Fibroblast of gingiva (primary cell): ENCODE measurements at places on chromosomes 3 and 15.
A peak's percentile ranks its signal among the peaks of the same experiment; 100 is the strongest.

DNA sequence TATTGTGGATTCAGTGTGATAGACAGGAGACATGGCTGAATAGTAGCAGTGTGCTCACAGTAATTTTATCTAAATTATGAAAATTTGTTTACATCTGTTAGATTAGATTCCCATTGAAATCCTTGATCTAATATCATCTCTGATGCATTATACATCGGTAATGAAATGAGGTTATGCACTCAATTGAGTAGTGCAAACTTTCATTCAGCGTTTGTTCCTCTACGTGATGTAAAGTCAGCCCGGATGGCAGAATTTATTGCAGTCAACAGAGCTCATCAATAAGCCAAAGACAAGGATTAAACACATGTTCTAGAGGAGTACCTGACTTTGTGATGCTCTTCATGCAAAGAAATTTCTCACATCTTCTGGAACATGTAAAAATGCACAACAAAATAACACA, 549.2 kb downstream of the GOLGA6L6 start:
- DNase-seq = no peak

- no peak for DNase-seq
Measured at GRCh38 chr15:68594533-68595259, 15.9 kb downstream of the CORO2B start.

DNA sequence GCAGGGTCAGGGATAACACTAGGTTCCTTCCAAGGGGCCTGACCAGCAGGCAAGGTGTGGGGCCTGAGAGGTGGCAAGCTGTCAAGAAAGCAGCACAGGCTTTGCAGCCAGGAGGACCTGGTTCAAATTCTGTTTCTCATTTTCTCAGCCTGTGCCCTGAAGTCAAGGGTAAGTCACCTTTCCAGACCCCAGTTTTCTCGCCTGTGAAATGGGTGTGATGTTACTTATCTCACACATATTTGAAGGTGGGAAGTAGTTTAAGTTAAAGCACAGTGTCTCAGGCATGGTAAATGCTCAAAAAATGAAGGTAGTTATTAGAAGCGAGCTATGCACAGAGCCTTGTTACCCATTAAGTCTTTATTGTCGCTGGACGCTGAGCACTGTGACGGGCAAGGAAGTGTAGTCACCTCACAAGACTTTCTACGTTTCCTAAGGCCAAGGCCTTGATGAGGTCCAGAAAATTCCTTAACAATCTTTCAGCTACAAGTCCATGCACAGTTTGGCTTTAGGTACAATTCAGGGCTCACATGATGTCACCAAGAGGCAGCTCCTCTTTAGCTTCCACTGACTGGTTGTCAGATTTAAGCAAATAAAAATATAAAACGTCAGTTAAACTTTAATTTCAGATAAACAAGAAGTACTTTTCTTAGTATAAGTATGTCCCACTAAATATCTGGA, 522.6 kb upstream of the PROK2 start:
- no peak for DNase-seq

GRCh38 chr3:152277198-152277597, 8.5 kb downstream of the MBNL1 start:
- no peak for DNase-seq

GRCh38 chr3:43273416-43273815, 12.9 kb upstream of the SNRK start:
- no peak for DNase-seq

GRCh38 chr3:156711113-156711512, 36.7 kb downstream of the TIPARP start:
- DNase-seq = no peak

DNA sequence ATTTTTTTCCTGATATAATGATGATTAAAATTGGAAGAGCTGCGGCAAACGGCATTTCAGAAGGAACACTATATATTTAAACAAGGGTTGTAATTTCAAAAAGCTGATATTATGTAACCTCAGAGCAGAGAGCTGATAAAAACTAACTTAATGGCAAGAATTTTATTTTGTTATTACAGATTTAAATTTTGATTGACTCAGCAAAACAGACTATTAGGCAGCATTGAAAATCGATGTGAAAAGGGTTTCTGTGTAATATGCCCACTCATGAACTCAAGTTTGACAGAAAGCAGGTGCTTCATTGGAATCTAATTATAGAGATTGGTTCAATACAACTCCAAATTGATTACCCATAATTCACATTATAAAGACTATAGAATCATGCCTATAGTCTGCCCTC, 24.9 kb upstream of the LRIG1 start:
- no peak for DNase-seq

DNA sequence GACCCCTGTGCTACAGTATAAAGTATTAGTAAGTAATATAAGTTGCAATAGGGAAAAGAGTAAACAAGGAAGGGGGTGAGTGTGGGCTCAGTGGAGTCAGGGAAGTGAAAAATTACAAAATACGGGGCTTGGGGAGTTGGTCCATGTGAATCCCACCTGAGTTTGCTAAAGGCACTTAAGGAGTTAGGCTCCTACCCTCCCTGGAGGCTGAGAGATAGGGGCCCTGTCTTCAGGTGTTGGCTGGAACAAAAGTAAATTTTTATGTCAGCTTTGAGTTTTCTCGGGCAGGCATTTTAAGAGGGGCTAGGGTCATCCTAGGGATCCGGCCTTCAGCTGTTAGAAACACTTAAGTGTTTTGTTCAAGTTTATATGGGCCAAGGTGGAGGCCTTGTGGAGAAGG, 8.2 kb downstream of the TRPC1 start:
- DNase-seq = no peak

DNA sequence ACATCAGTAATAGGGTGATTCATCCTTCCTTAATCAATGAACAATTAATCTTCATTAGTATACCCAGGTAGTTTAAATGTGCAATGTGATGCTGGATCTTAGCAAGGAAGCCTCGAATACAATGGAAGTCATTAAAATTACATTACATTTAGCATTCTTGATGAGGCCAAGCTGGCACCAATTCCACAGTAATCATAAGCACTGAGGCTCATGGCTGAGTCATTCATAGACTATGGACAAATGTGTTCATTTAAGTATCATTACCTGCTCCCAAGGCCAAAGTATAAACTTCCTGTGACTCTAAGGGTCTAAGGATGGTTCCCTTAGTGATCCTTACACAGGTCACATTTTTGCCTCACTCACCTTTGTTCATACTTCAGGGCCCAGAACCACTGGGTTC, 266.4 kb upstream of the CDIN1 start:
- no peak for DNase-seq

DNA sequence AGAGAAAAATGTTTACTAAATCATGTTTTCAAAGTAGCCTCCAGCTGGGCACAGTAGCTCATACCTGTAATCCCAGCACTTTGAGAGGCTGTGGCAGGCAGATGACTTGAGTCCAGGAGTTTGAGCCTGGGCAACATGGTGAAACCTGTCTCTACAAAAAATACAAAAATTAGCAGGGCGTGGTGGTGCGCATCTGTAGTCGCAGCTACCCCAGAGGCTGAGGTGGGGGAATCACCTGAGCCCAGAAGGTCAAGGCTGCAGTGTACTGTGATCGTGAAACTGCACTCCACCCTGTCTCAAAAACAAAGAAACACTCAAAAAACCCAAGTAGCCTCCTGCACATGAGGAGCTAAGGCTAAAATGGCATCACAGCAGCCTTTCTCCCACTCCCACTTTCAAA, 1.6 kb upstream of the PPIB start:
- DNase-seq = no peak

DNA sequence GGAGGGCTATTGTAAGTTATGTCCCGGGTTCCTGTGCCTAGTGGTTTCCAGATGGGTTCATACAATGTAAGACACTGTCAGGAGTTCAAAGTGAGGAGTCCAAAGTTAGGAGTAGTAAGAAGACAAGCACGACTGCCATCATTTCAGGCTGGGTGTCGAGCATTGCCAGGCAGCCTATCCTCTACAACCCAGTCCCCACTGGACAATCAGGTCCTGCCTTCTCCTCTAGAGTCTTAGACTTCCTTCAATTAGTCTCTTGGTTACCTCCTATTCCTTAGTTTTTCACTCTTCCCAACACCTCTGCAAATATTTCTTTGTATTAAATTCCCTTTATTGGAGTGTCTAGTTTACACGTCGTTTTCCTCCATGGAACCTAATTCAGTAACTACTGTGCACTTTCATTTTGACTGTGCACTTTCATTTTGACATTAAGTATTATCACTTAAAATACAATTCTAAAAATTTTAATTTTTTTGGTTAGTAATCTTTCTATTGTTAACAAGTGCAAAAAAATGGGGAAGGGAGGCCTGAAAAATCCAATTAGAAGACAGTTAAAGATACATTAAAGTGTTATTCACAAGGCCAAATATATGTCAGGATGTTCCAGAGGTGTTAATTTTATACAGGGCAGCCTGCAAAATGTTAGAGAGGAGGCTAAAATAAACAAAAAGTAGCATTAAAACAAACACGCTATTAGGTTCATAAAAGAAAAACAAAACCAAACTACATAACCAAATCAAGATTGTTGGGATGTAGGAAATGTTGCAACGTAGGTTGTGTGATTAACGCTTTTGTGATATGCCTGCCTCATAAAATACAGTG, 155.3 kb downstream of the TBL1XR1 start:
- DNase-seq = no peak

DNA sequence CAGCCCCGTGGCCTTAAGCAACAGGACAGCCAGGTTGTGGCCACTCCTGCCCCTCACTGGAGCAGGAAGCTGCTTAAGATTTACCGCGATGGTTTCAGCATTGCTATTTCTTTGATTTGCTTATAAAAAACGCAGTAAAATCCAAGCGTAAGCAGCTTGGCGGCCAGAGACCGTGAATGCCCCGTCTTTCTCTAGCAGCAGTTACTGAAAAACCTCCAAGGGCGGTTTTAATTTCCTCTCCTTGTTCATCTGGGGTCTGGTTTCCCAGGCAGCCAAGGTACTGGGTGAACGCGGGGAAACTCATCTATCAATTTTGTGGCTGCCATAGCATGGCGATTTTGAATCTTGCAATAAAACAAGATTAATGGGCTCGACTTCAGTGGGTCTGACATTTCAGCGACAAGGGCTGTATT, 130.3 kb downstream of the MINAR1 start:
- no peak for DNase-seq

GRCh38 chr3:152205097-152205593, 63.6 kb upstream of the MBNL1 start:
- DNase-seq = no peak

DNA sequence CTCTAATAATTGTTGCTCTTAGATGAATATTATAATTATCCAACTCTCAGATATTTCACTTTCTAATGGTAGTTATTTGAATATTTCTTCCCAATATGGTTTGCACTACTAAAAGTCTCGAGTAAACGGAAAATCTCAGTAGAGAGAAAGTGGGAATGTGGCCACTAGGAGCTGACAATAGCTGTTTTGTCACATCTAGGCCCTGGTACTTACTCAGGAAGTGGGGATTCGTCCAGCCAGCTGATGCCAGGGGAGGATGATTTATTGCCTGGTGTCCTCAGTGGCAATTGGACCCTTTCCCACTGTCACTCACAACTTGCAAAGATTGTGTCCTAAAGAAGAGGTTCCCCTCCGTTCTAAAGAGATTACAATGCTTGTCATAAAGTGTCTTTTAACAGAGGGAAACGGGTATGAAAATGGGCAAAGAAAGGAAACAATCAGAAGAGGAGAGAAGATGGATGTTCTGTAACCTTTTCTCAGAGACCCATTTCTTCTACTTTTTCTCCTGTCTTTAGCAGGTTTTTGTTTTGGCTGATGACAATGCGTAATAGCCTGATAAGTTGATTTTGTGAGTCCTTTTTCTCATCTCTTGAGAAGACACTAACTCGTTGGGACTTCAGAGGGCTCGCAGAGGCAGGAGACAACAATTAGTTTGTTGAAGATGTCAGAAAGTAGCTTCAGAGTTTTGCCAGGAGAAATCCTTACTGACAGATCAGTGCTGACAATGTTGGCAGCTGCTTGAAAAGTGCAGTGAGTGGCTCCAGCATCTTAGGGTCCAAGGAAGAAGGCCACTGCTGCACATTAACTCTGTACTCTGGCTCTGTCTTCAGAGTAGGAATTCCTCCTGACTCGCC, 320.6 kb downstream of the MECOM start:
- no peak for DNase-seq

GRCh38 chr15:66390678-66391077, 4.0 kb downstream of the MAP2K1 start:
- DNase-seq = no peak

DNA sequence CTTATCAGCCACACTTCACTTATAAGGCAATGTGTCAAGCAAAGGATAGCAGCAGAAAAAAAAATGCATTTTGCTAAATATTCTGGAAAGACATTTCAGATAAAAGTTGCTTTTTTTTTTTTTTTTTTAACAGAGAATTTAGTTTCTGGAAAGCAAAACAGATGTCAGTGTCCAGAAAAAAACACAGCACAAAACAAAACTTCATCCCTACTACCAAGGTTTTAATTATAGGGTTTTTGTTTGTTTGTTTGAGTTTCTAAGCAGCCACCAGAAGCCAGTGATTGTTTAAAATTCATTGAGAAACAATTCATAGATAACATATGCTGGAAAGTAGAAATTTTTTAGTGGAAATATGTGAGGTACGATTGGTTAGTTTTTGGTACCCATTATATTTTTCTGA, 1202.7 kb downstream of the OTOL1 start:
- peak; percentile 7 for DNase-seq

DNA sequence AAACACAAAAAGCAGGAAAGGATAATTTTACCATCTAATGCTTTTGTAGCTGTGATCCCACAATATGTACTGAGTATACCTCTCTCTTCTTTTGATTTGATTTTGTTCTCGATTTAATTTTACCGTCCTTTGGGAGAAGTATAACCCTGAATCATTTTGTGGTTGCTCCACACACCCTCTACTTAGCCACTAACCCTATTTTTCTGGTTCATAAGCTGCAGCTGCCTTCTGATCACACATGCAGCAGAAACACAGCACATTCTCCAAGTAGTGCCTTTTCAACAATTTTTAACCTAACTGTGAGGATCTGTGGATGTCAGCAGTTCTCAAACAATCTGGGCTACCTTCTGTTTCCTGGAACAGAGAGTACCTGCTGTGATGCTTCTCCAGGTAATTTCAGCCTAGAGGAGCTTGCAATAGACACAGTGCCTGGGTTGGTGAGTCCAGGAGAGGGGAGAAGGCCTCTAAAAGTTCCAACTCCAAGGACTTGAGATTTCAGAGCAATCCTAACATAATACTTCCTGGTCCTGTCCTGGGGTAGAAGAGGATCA, 40.3 kb downstream of the HGD start:
- DNase-seq = no peak
